T follicular helper cell (primary cell): ENCODE measurements at places on chromosomes 3 and 15.

GRCh38 chr15:32834156-32834555 is 116.4 kb downstream of the GREM1 start:
- DNase-seq, result no peak

DNA sequence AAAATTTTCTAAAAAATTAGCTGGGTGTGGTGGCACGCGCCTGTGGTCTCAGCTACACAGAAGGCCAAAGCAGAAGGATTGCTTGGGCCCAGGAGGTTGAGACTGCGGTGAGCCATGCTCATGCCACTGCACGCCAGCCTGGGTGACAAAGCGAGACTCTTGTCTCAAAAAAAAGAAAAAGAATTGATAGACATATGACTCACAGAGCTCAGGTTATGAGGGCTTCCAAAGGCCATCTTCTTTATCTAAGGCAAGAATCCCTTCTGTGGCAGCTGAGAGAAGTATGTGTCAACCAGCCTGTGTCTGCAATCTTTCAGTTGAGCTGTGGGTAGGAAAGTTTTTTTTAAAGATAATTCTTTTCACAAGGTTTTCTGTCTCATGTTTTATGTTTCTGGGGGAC is 53.9 kb downstream of the MRPS25 start:
- DNase-seq, result no peak

DNA sequence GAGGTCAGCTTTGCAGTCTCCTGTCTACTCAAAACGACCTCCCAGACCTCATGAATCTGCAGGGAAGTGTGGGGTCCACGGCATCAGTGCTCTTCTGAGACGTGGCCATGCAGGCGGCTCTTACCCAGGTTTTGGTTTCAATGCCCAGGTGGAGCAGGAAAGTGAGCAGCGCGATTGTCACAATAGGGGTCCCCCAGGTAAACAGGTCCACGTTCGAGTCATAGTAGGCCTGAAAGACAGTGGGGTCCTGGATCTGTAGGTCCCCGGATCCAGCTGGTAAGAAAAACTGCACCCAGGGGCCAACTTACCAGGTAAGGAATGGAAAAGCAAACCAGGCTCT is 182.5 kb downstream of the ATP10A start:
- DNase-seq, result no peak

DNA sequence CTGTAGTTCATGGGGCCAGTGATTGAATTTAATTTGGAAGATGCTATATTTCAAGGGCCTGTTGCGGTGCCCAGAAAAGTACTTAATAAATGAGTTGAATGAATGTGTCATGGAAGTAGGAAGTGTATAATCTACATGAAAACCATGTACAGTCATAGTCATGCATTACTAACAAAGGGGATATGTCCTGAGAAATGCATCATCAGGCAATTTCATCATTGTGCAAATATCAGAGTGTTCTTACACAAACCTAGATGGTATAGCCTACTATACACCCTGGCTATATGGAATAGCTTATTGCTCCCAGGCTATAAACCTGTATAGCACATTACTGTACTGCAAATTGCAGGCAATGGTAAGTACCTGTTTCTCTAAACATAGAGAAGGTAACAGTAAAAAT is 10.7 kb upstream of the MYO5C start:
- DNase-seq, result no peak

DNA sequence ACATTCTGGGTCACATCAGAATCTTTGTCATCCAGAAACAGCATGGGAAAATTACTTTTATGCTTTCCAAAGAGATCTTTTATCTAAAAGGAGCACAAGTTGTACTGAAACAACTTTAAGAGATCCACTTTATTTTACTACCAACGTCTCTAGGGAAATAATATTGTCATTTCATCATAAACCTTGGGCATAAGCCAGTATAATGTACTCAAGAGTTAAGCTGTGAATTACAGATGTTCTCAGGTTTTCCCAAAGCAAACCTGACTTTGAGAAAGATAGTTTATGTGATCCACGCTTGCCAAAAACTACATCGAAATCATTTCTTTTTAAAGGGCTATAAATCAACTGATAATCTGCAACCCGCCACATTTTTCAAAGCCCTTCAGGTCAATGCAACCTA is 124.1 kb upstream of the CRBN start:
- no peak for DNase-seq
